ENCODE measurements at places on chromosomes 16 and 17. TPM values are rescaled to one million over a fixed set of nuclear protein-coding genes. Genes with fewer than 3 reads are reported as not detected.

GRCh38 chr16:49586466-49587450 is 213.2 kb downstream of the C16orf78 start:
- DNase-seq, result no peak

DNA sequence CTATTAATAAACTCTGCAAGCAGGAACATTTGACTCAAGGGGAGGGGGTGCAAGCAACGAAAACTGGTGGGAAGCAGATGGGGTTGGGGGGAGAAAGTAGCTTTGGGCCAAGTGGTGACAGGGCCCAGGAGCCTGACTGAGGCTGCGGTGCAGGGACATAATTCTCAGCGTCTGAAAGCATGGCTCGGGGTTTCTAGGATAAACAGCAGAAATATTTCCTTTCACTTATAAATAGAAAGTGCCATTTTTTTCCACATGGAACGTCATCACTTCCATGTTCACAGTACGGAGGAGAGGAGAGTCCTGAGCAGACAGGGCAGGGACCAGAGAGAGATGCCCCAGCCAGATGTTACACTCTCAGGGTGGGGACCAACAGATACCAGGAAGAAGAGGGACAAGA is 197.1 kb downstream of the ZFHX3 start:
- peak; percentile 58 for DNase-seq

GRCh38 chr16:8869212-8869987 is 594 bp upstream of the CARHSP1 start:
- DNase-seq, result no peak

Gene KCNJ18
- not detected for total RNA-seq

DNA sequence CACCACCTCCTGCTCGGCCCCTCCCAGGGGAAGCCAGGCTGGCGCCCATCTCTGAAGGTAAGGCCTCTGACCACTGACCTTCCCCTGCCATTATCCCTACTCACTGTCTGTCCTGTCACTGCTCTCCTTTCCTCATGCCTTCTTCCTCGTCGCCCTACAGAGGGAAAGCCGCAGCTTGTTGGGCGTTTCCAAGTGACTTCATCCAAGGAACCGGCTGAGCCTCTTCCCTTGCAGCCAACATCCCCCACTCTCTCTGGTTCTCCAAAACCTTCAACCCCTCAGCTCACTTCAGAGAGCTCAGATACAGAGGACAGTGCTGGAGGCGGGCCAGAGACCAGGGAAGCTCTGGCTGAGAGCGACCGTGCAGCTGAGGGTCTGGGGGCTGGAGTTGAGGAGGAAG is 3.0 kb downstream of the COA3 start:
- no peak for DNase-seq

Gene KIFC3
- total RNA-seq, result 53.6 TPM

Gene KIF18B
- 0.16 TPM for total RNA-seq

DNA sequence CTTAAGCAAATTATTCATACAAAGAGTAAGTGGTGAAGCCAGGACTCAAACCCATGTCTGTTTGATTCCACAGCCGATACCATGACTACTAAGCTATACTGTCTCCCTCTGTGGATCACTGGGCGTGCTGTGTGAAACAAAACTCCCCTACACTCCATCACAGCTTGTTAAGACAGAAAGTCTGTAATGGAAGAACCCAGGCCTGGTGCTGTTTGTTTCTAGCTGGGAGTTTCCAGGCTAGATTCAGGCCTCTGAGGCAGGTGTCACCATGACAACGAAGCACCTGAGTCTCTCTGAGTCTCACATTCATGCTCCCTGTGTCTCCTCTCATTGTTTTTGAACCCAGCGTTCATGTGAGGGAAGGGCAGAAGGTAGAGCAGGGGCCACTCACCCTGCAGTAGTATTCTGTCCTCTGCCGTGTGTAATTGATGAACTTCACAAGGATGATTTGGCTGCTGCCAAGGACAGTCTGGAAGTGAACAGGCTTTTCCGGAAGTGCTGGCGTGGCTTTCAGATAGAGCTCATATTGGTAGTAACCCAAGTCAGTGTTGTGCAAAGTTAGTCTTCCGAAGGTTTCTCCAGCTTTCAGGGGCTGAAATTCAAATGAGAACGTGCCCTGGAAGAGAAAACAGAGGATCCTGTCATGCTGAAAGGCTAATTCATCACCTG is 8.6 kb upstream of the VAC14 start:
- no peak for DNase-seq

GRCh38 chr16:25063102-25063501 is 47.9 kb upstream of the ARHGAP17 start:
- DNase-seq, result no peak

Gene ABCA3
- 9.3 TPM for total RNA-seq

Gene KRT24
- total RNA-seq, result not detected

DNA sequence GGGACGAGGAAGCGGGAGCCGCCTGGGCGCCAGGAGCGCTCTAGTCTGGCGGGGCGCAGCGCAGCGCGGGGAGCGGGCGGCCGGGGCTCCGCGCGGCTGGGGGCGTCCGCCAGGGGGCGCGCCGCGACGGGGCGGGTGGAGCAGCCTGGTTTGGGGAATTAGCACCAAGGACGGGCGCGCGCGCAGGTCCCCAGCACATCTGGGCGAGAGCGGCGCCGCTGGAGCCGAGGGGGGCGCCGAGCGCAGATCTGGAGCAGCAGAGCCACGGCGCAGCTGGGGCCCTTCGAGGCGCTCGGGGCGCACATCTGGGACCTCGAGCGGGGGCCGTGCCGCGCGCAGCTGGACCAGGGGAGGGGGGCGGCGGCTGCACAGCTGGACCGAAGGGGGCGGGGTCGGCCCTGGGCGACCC is at the start of gene NXPH3:
Gene NXPH3 (plus strand): TSS at position 193 of the 409 bp plus-strand sequence. CDS start 349 bp downstream, outside the sequence.
- peak; percentile 62 for DNase-seq

- DNase-seq, result no peak
Observed at GRCh38 chr17:3660311-3660891, 8.0 kb downstream of the TAX1BP3 start.

Gene CES5A
- total RNA-seq, result not detected

DNA sequence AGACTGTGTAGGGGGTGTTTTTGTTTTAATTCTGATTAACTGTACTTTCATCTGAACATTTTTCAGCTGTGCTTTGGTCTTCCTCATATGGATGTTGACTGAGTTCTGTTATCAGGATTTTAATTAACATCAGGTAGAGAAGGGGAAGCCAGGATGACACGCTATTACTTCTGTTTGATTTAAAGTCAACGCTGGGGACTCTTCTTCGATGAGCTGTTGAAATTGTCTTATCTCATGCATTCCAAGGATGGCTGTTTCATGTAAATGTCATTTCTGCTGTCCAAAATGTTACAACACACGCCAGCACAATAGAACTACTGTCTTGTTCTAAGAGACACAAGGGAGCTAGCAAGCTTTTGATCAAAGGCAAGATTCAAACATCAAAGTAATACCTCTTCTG is 263.3 kb upstream of the CDH5 start:
- no peak for DNase-seq

- DNase-seq, result no peak
Observed at GRCh38 chr17:47895347-47895855, 635 bp upstream of the SP2 start.

GRCh38 chr16:3971261-3971660 is 90.7 kb upstream of the CREBBP start:
- no peak for DNase-seq

DNA sequence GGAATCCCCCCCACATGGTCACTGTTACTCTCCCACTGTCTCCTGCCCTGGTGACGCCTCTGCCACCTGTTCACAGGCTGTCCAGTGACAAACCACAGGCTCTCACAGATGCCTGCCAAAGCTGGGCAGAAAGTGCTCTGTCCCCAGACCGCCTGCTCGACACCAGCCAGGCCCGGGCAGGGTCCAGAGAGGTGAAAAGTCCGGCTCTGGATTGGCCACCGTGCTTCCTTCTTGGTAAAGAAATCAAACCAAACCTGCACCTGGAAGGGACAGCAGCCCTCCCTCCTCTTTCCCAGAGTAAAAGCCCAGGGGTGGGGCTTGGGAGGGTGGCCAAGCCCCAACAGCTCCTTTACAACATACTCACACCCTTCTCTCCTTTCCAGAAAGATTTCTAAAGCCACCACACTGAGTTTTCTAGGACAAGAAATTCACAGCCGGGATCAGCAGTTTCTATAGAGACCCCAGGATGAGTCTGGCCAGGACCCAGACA is 6.2 kb downstream of the PCGF2 start:
- DNase-seq, result no peak

DNA sequence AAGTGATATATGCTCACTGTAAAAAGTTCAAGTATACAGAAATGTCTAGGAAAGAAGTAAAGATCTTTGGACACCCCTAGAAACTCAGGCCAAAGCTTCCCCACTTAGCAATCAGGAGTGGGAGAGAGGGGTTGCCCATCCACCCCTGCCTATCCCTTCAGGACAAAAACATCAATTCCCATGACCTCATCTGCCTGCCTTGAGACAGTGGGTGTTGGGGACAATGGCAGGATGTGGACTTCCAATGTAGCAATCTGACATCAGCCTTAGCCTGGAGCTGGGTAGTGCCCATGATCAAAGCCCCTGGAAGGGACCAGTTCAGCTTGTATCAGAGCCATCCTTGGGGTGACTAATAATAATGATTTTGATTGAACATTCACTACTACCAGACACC is 18.1 kb downstream of the ITPRIPL2 start:
- DNase-seq, result peak; percentile 29

GRCh38 chr17:2598166-2598565 is 4.7 kb downstream of the PAFAH1B1 start:
- no peak for DNase-seq

Gene C1QTNF8
- not detected for total RNA-seq

DNA sequence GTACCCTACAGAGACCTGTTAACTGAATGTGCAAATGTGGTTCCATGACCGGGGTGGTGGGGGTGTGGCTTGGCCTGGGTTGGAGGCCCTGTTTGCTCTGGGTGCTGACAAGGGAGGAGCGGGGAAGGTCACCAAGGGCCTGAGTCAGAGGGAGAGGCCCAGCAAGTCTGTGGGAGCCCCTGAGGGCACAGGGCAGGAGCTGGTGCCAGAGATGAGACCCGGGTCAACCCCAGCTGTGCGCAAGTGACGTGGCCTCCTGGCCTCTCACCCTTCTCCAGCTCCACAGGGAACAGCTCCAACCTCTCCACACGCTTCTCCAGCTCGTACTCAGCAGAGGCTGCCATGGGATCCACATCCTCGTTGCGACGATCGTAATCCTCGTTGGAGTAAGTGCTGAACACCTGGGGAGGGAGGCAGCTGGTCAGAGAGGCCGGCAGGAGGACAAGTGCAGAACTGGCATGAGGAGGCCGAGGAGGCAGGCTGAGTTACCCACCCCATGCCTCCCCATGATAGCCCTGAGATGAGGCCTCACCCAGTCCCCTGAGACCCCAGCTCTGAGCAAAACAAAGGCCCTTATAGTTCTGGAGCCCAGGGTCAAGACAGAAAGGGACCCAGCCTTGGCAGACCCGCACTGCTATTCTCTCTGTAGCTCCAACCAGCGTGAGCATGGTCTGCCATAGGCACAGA is 5.5 kb downstream of the PPP1R9B start:
- no peak for DNase-seq

DNA sequence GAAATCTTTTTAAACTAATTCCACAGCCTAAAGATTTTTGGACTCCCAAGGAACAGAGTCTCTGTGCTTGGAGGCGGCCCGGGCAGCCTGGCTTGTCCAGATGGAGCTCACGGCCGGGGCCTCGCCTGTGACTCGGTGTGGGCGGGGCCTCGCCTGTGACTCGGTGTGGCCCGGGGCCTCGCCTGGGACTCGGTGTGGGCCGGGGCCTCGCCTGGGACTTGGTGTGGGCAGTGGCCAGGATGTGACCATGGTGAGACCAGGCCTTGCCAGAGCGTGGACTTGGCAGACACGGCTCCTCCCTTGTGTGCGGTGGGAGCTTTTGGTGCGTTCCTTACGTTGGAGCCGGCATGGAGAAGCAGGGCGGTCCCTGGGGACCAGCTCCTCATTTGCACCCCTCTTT is 92.3 kb downstream of the METRNL start:
- DNase-seq, result no peak

GRCh38 chr16:72785886-72786285 is 262.0 kb downstream of the ZFHX3 start:
- no peak for DNase-seq

DNA sequence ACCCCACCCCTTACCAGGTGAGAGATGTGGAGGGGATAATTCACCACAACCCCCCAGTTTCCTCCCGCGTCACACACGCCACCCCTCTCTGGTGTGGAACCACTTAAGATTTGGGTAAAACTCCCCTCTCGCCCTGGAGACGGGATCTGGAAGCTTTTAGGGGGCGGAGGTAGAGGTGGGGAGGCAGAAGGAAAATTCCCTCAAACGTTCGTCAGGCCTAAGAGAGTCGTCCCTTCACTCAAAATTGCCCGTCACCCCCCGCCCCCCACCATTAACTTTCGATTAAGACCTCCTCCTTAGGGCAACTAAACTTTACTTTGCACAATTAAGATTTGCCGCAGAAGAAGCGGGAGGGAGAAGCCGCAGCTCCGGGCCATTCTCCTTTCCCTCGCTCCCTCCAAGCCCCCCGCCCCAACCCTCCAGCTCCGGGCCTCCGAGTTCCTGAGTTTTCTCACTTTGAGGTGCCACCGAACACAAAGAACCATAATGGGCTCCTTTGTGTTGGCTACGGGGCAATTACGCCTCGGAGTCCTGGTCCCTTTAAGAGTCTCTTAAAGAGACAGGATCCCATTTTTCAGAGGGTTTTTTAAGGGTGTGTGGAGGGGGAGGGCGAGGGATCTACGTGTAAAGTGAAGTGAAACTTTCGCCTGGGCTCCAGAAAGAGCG is 985 bp upstream of the FZD2 start:
- peak; percentile 29 for DNase-seq

- no peak for DNase-seq
Observed at GRCh38 chr16:47018223-47018891, 44.9 kb upstream of the DNAJA2 start.

GRCh38 chr17:37774504-37774903 is 29.6 kb upstream of the HNF1B start:
- no peak for DNase-seq

GRCh38 chr17:66359351-66359750 is 56.9 kb downstream of the PRKCA start:
- DNase-seq, result no peak

DNA sequence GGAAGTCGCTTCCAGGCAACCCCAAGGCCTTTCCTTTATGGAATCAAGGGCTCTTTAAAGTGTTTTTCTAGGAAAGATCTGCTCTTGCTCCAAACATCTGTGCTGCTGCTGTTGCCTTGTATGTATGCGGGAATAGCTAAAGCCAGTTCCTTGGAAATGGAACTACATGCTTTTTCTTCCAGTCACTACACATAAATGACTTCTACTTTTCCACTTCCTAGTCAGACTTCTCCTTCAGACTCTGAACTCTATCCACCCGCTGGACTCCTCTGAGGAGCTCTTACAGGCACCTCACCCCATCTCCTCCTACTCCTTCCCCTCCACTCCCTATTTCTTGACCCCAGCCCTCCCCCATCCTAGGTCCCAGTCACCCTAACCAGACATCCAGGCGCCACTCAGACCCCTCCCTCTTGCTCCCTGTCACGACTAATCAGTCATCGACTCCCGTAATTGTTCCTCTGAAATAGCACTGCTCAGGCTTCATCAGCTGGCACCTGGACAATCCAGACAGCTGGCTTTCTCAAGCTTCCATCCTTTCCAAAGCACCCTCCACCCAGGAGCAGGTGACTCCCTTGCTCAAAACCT is 15.0 kb upstream of the PEMT start:
- DNase-seq, result no peak

All from heart right ventricle (tissue), 16 donors.